ENCODE measurements at places on chromosomes 7 and 10.

- DNase-seq = no peak
These were observed 154.4 kb downstream of the CACNA2D1 start for GRCh38 chr7:82289152-82289535.

- no peak for DNase-seq
These were observed 1018.6 kb upstream of the LRRTM3 start for GRCh38 chr10:65907199-65907712.

DNA sequence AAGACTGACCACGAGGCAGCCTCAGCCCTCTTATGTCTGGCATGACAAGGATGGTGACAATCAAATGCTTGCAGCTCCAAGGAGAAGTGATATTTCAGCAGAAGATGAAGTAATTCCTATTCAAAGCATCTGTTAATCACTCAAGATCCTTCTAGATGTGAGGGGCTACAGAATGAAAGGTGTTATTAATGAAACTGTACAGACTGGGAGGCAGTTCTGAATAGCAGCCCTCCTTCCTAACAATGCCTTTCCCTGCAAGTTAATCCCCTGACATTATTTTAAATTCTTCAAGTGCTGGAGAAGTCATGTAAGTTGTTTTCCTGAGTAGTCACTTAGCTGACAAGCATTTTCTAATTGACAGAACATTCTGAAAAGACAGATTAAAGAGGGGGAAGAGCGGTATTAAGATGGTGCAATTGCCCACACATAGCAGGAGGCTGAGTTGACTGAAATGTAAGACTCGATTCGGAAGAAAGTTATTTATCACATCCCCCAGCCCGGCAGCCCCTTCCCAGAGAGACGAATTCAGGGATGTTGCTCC, 300.8 kb downstream of the GRID1 start:
- no peak for DNase-seq

GRCh38 chr10:78935697-78936407, 132.9 kb upstream of the ZMIZ1 start:
- no peak for DNase-seq

- no peak for DNase-seq
These were observed 506.0 kb downstream of the POM121L12 start for GRCh38 chr7:53541475-53541874.

DNA sequence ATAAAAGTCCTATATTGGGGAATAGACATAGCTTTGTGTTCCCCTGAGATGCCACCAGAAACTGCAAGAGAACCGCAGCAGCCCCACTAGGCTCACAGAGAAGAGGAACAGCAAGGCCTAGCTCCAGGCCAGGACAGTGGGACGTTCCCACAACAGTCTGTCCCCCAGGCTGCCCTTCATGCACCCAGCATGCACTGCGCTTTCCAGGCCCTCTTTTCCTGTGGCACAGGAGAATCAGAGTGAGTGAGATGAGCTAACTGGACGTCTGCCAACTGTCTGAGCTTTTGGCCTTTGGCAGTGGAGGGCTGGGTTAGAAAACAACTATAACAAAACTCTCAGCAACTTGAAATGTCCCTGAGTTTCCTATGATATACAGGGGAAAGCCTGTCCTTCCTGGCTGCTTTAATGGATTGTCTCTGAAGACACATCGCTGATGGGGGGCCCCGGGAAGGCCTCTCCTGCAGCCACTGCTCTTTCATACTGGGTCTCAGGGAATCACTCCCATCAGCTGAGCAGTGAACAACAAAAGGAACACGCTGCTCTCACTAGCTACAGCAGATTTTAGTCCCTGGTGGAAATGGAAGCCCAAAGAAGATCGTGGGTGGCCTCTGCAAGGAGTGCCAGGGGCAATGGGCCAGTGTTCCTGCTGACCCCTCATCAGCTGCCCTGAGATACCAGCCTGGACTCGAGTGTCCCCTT, 53.5 kb downstream of the PODXL start:
- DNase-seq = peak; percentile 81

- no peak for DNase-seq
These were observed 68.4 kb upstream of the MALRD1 start for GRCh38 chr10:18980089-18980629.

DNA sequence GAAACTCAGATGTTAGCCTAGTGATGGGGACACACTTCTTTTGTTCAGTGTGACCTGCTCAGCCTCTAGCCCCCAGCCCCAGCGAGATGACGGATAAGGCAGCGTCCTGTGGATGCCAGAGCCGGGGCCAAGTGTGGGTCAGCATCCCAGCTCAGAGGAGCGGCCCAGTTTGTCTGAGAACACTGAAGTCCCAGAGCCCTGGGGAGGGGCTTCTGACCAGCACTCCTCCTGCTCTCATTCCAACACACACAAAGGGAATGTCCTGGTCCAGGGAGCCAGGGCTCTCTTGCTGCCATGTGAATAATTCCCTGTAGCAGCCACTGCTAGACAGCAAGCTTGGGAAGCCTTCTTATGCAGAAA, 4.5 kb upstream of the ATP6V0E2 start:
- no peak for DNase-seq

DNA sequence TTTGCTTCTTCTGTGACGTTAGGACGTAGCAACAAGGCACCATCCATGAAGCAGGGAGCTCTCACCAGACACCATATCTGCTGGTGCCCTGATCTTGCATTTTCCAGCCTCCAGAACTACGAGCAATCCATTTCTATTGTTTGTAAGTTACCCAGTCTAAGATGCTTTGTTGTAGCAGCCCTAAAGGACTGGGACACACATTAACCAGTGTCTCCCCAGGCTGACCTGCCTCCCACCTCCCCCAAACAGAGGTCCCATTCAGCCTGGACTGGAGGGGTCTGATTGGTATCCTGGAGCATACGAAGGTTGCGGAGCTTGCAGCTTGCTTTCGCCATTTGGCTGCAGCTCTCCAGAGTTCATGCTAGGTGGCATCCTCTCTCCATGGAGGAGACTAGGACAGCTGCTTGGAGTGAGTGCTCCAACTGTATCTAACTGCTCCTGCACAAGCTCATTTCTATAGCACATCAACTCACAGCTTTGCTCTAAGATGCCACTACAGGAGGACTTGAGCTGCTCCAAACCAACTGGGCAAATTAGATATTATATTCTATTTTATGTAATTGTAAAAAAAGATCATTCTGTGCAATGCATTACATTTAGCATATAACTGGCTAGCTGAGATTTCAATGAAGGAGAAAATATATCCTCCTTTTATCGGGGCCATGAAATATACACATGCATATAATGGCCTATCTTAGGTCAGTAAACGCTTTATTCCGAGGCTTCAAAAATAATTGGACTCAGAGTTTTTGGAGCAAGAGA, 8.0 kb upstream of the GRK5 start:
- peak; percentile 88 for DNase-seq

GRCh38 chr10:35661236-35661635, 19.1 kb upstream of the FZD8 start:
- DNase-seq = no peak

DNA sequence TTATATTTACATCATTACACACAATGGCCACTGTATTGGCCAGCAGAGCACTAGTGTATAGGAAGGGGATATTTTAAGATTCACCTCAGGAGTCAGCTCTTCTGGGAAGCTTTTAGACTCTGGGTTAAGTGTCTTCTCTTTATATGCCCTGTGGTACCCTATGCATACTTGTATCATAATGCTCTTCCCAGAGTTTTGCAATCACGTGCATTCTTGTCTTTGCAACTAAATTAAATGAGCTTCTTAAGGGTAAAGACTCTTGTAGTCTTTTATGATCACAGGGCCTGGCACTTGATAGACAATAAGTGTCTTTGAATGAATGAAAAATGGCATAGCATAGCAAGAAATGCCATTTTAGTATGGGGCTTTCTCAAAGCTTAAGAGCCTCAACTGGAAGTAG, 35.4 kb upstream of the ARMS2 start:
- DNase-seq = no peak

DNA sequence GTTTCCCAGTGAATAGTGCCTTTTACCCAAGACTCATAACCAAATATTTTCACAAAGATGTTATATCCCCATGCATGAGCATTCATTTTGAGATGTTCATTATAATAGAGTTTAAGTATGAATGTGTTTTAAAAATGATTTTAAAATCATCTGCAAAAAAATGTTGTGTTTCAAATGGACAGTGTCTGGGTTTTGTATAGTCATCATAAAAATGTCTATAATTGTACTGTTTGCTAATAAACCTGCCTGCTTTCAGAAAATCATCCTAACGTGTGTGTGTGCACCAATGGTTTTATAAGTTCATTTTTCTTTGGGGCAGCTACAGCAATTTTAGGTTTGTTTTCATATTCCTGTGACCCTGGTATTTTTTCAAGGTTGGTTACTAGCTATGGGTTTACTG, 63.2 kb downstream of the INSYN2A start:
- no peak for DNase-seq

- DNase-seq = no peak
These were observed 6.8 kb downstream of the PLAU start for GRCh38 chr10:73917566-73918305.

- DNase-seq = no peak
These were observed 10.8 kb upstream of the IFRD1 start for GRCh38 chr7:112439476-112439875.

DNA sequence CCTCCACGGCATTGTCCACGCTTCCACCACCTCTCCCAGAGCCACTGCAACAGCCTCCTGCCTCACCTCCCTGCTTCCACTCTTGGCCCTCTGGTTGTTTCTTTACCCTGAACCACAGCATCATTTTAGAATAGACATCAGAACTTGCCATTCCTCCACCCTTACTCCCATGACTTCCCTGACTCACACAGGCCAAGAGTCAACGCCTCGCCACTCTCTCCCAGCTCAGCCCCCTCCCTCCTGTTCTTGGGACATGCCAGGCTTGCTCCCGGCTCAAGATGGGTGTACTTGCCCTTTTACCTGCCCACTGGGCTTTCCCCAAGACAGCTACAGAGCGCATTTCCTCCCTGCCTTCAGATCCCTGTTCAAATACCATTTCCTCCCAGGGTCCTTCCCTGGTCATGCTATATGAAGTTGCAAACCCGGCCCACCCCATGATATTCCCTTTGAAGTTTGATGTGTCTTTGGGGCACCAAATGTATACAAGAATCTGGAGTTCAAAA, 429.1 kb downstream of the RPS24 start:
- no peak for DNase-seq
